ENCODE measurements at places on chromosomes 11 and 22. TPM values are rescaled to one million over a fixed set of nuclear protein-coding genes. Genes with fewer than 3 reads are reported as not detected.

LTBP3 gene
- polyA plus RNA-seq: 105 TPM

KCNK7 gene
- polyA plus RNA-seq: 0.49 TPM

TESMIN gene
- 10.0 TPM for polyA plus RNA-seq

FAM83F gene
- polyA plus RNA-seq: 10.7 TPM

DNAJB13 gene
- polyA plus RNA-seq: 0.22 TPM

BIRC2 gene
- 60.9 TPM for polyA plus RNA-seq

SCGB2A2 gene
- polyA plus RNA-seq: not detected

SCUBE1 gene
- 4.4 TPM for polyA plus RNA-seq

GTSE1 gene
- 10.3 TPM for polyA plus RNA-seq

SCN2B gene
- polyA plus RNA-seq: 1.3 TPM

FADD gene
- 18.1 TPM for polyA plus RNA-seq

IL18 gene
- 60.7 TPM for polyA plus RNA-seq

OR5M3 gene
- not detected for polyA plus RNA-seq

CENATAC gene
- polyA plus RNA-seq: 35.0 TPM

DNAL4 gene
- polyA plus RNA-seq: 16.8 TPM

PARVA gene
- 35.9 TPM for polyA plus RNA-seq

CCDC116 gene
- 0.28 TPM for polyA plus RNA-seq

Data from large intestine (tissue), 12 donors.